T-helper 17 cell (primary cell): ENCODE measurements at places on chromosomes 2 and 18.

DNA sequence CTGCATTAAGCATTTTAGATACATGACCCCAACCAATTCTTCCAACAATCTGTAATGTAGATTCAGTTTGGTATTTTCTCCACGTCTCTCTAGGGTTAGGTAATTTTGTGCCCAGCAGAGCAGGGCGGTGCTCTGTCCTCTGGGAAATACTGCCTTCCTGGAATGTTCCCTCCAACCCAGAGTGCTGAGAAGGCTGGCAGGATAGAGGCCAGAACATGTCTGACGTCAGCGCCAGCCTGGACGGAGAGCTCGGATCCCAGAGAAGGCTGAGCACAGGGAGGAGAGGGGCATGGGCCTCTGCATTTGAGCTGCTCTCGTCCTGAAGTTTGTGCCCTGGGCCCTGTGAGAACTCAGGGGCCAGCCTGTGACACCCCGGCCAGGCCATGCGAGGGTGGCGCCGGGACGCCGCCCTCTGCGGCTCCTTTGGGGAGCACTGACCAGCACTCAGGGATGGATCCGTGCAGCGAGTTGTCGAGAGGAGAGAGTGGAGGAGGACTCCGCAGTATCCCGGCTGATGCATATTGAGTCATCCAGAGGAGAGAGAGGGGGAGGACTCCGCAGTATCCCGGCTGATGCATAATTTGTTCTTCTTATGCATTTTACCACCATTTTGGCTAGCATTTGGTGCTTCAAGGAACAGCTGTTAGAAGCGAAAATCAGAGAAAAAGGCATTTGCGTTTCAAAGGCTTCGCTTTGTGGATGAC, 80.0 kb upstream of the PXDN start:
- DNase-seq = no peak

DNA sequence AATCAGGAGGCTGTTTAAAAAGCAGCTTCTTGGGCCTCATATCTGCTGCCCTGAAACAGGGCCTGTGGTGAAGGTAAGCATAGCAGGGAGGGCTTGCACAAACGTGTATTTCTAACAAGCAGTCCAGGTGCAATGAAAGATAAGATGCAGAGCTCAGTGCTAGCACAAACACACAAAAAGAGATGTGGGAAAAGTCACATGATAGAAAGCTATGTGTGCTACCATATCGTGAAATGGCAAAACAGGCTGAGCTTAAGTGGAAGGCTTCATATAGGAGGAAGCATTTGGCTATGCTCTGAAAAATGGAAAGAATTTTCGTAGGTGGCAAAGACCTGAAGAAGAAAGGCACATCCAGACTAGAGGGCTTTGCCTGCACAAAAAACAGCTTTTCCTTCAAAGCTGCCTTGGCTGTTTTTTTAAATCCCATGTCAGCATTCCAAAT, 10.2 kb downstream of the RSAD2 start:
- DNase-seq = no peak

DNA sequence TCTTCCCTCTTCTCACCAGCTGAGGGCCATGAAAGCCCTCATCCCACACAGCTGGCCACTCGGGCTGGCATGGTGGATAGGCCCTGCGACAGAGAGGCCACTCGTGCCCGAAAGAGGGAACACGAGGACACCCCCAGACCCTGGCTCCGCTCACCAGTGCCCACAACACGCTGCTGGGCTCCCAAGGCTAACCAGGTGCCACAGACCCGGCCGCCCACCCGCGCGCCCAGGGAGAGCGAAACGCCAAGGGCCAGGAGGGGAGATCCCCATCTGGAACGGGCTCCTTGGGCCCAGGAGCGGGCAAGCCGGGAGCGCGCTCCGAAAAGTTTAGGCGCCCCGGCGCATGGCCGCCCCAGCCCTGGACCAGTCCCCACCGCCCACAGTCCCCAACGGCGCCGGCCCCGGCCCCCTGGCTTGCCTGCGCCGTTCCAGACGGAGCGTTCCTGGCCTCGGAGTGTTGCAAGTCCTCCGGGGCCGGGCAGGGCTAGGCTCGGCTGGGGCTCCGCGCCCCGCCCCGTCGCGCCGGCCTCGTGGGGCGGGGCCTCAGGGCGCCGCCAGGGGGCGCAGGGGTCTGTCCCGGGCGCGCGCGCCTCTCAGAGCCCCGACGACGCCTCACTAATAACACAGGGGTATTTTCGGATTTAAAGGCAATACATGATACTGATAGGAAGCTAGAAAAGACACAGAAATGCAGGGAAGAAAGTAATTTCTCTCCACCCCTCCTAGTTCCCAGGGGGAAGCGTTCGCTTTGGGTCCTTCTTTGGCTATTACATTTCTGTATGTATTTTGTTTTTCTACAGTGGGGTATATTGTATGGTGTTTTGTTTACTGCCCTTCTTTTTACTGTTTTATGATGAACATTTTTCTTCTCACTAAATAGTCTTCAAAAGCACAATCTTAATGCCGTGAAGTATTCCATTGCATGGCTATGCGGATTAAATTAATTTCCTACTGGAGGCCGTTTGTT, at the start of gene TMBIM1:
Gene TMBIM1 (minus strand): TSS at position 456 of the 967 bp plus-strand sequence. CDS start 10,362 bp downstream, outside the sequence.
- peak; percentile 80 for DNase-seq

DNA sequence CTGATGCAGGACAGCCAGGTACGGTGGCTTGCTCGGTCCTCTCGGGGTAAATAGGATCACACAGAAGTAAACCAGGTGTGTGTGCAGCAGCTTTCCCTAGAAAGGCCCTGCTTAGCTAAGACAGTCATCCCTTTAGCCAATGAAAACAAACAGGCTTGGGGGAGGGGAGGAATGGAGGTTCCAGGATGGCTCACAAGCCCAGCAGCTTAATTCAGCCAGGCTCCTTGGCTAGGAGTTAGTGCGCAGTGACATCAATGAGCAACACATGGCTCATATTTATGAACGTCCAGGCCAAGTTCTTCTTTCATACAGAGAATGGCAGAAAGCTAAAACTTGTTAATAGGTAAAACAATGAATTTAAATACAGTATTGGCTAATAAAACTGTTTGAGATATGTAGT, 10.2 kb downstream of the IAH1 start:
- no peak for DNase-seq

- no peak for DNase-seq
Measured at GRCh38 chr2:9244985-9245544, 38.5 kb downstream of the ASAP2 start.

DNA sequence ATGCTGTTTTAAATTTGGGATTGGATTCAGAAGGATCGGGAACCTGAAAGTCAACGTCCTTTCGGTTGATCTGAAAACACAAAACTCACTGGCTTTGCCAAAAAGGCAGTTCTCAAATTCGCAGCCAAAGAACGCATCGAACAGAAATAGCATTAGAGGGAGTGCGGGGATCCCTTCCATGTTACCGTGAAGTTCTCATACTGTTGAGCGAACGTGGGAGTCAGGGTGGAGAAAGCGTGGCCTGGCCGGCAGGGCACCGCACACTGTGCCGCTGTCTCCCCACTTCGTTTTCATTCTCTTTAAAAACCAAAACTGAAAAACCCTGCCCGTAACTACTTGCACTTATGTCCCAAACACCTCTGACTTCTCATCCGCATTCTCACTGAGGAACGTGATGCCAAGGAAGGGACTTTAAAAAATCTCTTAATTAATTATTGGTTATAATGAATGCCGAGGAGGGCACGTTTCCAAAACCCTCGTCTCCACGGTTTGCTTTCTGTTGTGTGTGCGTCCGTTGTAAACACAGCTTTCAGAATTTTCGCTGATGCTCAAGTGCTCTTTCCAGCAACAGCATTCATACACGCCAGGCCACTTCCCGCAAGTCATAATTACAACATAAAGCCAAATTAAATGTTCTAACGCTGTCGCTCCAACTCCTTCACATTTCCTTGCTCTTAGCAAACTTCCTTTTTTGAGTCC, 60.9 kb upstream of the TWIST2 start:
- no peak for DNase-seq

DNA sequence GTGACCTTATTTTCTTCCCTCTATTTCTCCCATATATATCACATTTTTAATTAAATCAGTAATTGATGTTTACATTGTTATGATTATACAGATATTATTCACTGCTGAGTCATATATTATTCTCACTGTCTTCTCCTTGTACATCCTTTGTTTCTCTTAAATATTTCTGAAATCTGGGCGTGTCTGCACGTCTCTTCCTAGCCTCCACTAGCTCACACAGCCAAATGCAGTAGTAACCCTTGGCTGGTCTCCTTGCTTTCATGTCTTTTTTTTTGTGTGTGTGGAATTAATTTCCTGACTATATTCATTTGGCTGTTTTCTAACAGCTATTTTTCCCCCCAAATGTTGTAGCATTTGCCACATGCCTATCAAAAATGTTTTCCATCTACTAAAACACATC, 15.8 kb downstream of the CCNYL1 start:
- DNase-seq = no peak

DNA sequence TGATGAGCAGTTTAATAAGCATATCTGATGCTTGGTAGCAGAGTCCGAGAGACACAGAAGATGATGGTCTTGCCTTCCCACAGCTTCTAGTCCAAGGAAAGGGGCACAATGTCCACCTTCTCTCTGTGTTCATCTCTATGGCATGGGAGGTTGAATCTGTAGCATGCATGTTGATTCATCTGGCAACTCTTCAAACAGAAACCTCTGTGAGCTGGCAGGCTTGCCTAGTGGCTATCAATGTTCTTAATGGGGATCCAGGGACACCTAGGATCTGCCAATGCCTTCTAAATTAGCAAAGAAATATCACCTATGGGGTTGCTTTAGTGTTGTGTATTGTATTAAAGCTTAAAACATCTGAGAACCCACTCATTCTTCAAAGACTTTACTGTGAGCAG, 170.8 kb downstream of the INO80D start:
- no peak for DNase-seq

DNA sequence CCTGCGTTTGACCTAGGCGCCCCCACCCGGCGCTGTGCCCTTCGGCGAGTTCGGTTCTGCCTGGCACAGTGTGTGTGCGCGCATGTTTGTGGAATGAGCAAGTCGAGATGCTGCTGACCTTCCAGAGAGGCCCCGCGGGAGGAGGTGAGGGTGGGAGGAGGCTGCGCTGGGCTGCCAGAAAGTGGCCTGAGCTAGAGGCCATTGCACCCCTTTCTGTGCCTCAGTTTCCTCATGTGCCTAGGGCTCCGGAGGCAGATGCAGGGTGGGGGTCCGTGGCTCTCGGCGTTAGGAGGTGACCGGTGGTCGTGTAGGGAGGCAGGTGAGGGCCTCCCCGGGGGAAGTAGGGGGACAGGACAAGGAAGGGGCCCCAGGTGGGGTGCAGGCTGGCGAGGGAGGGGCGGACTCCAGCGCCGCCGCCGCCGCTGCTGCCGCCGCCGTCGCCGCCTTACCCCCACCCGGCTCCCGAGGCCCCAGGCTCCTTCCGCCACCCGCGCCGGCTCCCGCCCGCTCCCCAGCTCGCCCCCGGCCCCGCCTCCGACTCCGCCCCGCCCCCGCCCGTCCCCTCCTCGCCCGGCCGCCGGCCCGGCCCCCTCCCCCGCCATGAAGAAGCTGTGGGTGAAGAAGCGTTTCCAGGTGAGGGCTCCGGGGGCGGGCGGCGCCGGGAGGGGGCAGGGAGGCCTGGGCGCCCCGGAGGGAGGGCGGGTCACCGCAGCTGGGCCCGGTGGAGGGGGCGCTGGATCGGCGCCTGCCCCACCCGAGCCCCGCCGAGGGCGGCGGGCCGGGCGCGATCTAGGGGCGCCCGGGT, 7.0 kb downstream of the SPEG start:
- DNase-seq = peak; percentile 53

GRCh38 chr2:178344121-178344520, 106.9 kb downstream of the PRKRA start:
- DNase-seq = no peak

DNA sequence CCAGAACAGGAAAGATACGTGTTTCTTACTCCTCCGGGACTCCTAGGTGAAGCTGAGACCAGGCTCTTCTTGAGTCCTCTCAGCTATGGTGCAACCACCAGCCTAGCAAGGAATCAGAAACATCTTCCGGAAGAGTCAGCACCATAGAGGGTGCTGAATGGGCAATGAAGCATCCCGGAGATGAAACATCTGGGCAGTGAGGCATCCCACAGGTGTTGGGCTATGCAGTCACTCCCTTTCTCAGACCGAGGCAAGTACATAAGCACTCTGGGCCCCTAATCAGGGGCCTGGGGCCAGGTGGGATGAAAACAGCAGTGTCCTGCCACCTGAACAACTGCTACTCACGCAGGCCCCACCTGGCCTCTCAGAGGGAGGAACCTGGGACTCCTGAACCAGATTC, 1.4 kb upstream of the CAPN10 start:
- DNase-seq = no peak

- DNase-seq = no peak
Measured at GRCh38 chr2:235835810-235836209, 332.4 kb downstream of the GBX2 start.

DNA sequence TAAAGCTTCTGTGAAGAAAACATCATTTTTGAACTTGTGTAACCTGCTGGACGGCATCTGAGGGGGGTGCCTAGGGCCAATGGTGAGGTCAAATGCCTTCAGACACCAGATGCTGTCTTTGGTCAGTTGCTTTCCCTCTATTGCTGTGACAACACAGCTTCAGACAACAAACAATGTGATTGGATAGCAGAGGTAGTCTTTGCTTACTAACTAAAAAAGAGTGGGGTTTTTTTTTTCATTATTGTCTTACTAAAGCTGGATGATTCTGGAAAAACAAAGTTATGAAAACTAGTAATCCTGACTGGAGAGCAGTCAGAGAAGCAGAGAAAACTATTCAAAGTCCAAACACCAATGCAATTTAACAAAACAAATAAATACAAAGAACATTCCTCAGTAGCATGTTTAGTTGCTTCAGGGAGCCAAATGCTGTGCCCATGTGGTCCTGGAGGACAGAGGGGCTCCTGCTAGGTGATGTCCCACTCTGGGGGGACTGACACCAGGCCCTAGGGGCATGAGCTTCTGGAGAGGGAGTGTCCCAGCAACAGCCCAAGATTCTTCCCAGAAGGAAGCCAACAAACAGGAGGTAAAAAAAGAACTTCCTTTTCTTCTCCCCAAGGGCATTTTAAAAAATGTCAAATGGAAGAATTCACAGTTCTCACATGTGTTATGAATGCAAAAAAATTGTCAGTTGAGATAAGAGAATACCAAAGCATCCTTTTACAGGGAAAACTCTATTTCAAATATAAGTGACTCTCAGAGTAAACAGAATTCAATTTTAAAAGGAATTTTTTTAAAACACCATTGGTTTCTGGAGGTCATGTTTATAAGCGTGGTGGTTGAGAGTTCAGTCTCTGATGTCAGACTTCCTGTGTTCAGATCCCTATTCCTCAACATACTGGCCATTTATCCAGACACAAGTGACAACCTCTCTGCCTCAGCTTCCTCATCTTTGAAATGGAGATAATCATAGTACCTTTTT, 181.1 kb upstream of the PGAP1 start:
- DNase-seq = no peak
